ENCODE measurements at places on chromosomes 2 and 18.

DNA sequence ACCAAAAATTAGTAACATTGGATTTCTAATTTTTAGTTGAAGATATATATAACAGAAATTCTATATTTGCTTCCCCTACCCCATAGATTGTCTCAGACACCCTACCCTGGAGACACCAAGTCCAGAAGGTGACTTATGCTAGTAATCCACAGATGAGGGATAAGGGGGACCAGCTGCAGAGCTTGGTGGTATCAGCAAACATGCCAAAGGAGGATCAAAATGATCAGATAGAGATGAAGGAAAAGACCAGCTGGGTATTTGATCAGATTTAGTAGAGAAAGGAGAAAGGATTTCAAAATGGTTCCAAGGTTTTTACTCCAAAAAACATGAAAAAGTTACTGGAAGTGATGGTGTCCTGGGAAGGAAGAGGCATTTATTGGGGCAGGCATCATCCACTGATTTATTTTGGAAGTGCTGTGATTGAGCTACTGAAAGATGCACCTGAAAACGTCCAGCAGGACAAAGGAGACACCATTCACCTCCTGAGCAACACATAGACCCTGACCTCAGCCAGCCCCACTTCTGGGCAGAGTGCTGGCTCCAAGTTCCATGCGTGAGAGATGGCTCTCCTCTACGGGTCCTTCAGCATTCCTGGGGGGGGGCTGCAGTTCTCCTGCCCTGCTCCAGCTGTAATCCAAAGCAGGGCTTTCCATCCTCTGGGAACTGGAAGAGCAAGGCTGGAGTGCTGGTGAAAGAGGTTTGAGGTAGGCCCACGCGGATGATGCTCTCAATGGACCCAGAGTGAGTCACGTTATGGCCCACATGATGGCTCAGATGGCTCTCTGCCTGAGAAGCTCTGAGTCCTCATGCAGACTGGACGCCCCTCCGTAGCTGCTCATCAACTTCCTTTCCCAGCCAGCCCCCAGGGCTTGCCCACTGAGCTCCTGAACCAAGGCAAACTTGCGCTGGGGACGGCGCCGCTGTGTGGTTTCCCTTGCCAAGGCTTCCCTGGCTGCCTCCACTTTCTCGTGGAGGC is 3.7 kb upstream of the LRRFIP1 start:
- peak; percentile 69 for DNase-seq

DNA sequence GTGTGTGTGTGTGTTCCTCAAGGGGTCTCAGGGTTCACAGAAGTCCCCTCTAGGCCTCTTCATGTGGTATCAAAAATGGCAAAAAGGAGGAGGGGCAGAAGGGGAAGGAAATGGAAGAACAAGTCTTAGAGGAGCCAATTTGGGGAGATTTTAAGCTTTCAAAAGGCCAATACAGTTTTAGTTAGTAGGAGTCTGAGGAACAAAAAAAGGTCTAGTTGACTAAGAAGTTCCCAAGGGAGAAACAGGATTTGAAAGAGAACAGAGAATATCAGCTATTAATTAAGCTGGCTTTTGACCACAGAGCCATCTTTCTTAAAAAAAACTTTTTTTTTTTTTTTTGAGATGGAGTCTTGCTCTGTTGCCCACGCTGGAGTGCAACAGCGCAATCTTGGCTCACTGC is 7.1 kb downstream of the RNF125 start:
- DNase-seq = no peak

DNA sequence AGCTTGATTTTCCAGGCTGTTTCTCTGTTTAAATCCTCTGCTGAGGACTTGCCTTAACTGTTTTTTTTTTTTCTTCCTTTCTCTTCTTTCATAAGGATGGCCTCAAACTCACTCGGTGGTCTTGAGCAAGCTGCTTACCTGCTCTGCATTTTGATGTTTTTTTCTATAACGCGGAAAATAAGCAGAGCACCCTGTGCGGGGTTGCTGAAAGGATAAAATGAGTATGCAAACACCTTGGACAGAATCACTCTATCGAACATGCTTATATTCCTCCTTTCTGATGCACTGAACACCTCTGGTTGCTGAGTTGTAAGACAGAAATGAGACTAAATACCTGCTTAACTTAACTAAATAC is 41.1 kb upstream of the DSC1 start:
- no peak for DNase-seq

DNA sequence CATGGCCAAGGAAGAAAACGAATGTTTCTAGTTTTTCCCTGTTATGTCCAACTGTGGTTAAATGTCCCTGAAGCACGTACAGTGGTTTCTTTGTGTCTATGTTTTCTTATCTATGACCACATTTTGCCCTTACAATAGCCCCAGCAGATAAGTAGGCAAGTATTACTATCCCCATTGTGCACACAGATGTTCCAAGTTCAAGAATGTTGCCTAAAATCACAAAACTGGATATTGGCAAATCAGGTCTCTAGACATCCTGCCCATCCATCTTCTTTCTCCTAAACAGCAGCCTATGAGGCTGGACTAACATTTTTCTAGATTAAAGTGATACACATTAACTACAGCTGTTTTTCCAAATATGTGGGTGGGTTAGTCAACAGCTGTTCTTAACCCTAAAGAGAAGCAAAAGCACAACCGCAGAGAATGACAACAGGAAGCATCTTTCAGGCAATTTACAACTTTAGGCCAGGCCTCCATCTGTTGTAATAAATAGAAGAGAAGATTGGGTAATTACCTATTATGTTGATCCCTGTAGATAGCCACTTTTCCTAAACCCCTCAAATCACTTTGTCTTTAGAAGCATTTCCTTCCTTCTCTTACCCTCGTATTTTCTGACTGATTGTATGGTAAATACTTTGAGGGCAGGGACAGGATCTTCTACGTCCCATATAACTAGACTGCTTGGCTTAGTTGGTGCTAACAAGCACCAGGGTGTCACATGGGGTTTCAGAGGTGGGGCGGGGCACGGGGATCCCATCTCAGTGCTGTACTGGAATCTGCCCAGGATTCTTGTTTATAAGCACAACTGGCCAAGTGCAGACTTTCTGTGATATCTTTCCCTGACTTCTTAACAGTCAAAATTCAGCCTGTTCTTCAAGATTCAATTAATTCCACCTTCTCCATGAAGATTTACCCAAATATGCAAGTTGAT is 132.1 kb upstream of the SETBP1 start:
- DNase-seq = no peak

DNA sequence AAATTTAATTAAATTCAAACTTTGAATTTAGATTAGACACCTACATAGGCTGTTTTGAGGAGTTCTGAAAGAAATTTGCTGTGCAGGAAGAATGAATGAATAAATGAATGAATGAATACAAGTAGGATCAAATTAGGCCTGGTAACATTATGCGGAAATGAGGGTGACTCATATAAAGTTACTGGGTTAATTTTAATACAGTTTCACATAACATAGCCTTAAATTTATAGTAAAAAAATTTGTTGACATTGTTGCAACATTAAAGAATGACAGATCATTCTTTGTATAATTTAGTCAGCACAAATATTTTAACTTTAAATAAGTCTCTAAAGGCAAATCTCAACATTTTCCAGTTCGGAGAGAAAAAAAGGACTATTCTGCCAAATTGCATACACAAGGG is 1293.1 kb upstream of the SLC39A10 start:
- DNase-seq = no peak

DNA sequence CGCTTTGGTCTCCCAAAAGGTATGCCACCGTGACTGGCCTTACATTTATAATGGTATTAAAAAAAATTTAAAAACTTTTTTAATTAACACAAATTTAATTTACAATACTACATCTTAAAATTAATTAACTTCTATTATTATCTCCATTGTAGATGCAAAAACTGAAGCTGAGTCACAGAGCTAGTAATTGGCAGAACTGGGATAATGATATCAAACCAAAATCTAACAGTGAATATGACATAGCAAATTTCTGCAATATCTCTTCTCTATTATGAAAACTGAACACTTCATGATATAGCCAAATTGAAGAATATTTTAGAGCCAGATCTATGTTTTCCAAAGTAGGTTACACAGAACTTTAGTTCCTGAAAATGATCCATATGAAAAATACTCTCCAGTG is 66.4 kb upstream of the CHAC2 start:
- DNase-seq = no peak

DNA sequence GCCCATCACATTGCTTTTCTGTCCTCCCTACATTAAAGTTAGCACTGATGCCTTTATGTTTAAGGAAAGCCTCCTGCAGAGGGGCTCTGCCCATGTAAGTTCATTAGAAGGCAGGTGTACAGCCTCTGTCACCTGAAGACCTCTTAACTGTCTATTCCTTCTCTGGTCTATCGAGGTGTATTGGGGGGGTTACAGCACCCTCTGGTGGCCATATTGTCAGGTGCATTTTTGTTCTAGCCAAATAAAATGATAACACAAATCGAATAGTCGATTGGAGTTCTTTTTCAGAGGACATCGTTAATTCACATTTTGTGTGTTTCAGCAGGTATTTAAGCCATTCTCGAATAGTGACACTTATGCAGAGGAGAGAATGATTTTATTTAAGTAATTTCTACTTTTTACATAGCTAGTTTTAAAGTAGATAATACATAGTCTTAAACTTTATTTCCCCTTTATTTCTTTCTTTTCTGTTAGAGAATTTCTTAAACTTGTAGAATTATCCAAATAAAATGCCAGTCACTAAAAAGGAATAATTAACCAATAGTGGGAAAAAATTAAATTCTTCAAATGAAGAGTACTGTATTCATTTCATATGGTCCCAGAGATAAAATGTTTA is 136.8 kb downstream of the NEDD4L start:
- no peak for DNase-seq

- no peak for DNase-seq
These were observed 354.2 kb downstream of the EN1 start for GRCh38 chr2:118493213-118493612.

GRCh38 chr2:214492152-214492551 is 81.3 kb downstream of the VWC2L start:
- DNase-seq = no peak

- DNase-seq = no peak
These were observed 147.5 kb upstream of the DAPL1 start for GRCh38 chr2:158647436-158648231.

- no peak for DNase-seq
These were observed 22.6 kb downstream of the EIF4E2 start for GRCh38 chr2:232573042-232573441.

DNA sequence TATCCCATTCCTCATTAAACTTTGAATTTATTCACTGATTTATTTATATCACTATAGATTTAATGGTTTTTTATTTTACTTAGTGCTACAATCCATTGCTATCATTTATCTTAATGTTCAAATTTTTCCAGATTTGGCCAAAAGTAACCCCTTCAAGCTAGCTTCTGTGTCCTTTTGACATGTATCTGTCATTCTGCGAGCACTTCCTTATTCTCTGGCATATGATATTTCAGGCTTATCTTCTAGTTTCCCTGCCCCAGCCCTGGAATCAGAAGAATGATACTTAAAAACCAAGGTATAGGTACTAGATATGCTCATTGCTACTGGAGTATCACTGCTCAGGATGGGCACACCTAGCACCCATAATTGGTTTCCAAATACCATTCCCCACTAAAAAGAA is 28.5 kb downstream of the SRBD1 start:
- DNase-seq = no peak
